ENCODE measurements at places on chromosomes 3 and 15.

DNA sequence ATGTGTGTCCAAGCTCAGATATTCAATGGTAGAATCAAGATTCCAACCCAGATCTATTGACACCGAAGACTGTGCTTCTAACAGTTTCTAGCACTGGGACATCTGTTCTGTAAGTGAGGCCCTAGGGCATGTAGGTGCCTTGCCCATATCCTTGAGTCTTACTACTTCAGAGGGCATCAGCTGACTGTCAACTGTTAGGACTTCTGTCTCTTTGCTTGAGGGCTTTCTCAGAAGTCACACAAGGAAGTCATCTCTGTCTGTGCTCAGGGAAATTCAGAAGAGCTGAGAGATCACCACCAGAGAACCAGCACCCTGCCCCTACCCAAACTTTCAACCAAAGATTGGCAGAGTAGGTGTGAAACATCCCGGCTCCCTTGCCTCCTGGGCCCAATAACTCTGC is 403.6 kb upstream of the PROK2 start:
- no peak for DNase-seq

- no peak for DNase-seq
Observed at GRCh38 chr3:9891072-9891622, 737 bp downstream of the JAGN1 start.

DNA sequence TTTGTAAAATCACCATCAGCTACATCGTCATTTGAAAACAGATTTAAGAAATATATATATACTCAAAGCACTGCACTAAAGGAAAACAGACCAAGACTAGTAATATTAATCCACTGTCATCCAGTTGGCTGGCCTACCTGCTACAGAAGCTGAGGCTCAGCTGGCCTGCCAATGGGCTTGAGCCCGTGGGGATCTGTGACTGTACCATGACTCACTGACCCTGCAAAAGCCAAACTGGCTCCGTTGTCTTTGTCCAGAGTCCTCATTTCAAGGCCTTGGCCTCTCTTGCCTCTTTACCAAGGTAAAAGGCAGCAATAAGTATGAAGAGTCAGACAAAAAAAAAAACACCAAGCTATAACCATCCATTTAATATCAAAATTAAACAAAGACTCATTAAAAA is 463.5 kb upstream of the RASGRP1 start:
- DNase-seq: no peak

- no peak for DNase-seq
Observed at GRCh38 chr3:158226429-158226828, 116.5 kb downstream of the RSRC1 start.

- no peak for DNase-seq
Observed at GRCh38 chr15:80536716-80537115, 132.5 kb downstream of the ARNT2 start.

DNA sequence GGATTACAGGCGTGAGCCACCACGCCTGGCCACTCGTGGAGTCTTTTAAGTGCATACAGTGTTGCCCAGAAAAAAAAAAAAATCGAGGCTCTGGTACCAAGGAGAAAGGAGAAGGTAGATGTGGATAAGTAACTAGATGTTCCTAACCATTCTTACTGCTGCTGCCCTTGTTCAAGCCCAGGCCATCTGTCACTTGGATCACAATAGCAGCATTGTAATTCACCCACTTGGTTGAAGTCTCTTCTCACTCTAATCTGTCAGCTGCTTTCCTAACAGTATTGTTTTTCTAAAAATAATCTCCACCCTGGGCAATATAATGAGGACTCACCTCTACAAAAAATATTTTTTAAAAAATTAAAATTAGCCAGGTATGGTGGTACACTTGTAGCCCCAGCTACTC is 58.0 kb upstream of the CRTC3 start:
- DNase-seq: no peak

DNA sequence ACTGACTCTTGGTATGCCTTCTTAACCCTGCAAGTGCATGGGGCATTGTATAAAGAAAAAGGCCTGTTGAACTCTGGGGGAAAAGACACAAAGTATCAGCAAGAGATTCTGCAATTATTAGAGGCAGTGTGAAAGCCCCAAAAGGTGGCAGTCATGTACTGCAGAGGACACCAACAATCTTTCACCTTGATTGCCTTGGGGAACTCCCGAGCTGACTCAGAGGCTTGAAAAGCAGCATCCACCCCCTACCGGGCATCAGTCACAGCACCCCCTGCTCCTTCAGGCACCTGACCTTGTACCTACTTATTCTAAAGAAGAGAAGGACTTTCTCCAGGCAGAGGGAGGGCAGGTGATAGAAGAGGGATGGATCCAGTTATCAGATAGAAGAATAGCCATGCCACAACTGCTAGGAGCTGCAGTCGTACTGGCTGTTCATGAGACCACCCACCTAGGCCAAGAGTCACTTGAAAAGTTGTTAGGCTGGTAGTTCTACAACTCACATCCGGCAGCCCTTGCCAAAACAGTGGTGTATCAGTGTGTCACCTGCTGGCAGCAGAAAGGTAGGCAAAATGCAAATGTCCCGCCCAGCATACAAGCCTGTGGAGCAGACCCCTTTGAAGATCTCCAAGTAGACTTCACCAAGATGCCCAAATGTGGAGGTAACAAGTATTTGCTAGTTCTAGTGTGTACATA is 241.6 kb upstream of the CNTN6 start:
- DNase-seq: no peak

DNA sequence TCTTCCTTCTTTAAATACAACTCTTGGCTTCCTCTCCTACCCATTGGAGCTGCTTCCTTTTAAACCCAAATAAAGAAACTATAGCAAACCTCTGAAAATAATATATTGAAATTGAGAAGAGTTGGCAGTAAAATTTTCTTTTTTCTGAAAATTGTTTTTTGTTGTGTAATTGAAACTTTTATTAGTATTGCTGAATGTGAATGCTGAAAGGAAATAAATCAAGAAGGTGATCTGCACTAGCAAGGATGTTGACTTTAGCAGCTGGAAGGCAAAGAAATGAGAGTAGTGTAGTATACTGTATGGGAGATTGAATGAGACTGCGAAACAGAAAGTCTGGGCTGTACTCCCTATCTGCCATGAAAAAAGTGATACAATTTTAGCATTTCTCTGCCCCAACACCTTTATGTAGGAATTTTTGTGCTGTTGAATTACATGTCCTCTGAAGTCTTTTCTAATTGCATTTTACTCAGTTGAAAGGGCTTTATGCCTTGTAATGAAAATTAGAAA is 166.3 kb downstream of the DOCK3 start:
- DNase-seq: no peak

DNA sequence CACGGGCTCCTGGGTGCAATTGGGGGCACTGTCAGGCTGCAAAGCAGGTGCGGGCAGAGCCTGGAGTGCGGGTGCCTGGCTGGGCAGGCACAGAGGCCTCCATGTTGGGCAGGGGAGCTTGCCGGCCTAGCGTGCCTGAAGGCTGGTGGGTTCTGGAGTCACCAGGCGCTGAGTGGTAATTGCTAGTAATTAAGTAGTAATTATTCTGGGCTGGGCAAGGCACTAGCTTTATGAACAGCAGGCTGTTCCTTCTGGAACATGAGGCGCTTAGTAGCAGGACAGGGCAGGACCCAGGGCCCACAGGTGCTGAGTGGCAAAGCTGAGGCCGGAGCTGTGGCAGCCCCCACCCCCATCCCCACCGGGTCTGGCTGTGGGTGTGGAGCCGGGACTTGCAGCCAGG is 25.3 kb downstream of the PLXNA1 start:
- no peak for DNase-seq

- no peak for DNase-seq
Observed at GRCh38 chr15:58535894-58536293, 104.1 kb downstream of the LIPC start.

- DNase-seq: no peak
Observed at GRCh38 chr15:48467801-48468200, 136.6 kb downstream of the DUT start.

DNA sequence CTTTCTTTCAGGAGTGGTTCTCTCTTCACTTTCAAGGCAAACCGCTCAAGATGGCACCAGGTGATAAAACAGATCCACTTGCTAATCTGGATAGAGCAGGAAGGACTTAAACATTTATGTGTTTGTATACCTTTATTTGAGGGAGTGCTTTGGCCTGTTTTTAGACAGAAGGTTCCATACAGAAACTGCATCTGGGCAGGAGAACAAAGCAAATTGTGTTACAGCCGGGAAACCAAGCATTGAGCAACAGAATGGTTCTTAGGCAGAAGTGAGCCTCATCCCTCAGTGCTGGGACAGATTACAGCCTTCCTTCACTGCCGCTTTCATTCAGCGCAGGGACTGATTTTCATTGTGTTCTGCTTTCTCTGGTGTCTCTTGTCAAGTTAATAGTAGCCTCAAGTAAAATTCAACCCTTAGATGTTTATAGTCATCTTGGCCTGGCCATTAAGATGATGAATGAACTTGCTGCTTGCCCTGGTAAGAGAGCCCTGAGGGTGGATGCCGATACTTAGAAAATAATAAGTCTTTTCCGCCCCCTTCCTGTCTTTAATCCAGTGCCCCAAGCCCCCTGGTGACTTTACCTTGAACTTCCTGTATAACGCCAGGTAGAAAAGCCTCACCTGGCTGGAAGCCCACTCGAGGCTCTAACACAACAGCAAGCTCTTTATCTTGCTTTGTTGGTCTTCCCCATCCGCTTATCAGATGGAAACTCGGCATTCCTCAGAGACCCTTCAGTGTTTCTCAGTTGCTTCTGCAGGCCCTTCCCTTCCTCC is 168.0 kb upstream of the CTDSPL start:
- DNase-seq: no peak

DNA sequence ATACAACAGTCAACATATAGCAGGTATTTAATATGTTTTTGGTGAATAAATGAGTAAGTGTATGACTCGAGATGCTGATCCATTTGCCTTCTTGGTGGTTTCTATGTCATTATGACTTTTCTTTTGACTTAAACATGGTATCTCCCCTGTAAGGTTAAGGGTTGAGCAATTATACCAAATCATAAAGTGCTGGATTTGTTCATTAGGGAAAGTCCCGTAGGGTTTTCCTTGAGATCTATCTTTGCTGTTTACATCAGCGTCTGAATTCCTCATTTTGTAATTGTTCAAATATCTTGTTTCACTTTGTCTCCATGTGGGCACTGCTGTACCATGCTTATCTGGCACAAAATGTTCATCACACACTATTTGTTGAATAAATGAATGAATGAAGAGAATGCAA is 562.6 kb downstream of the EDEM1 start:
- DNase-seq: no peak

- no peak for DNase-seq
Observed at GRCh38 chr3:181278468-181279238, 289.1 kb upstream of the DNAJC19 start.

GRCh38 chr15:41655716-41656115 is 4.5 kb upstream of the MGA start:
- DNase-seq: no peak

DNA sequence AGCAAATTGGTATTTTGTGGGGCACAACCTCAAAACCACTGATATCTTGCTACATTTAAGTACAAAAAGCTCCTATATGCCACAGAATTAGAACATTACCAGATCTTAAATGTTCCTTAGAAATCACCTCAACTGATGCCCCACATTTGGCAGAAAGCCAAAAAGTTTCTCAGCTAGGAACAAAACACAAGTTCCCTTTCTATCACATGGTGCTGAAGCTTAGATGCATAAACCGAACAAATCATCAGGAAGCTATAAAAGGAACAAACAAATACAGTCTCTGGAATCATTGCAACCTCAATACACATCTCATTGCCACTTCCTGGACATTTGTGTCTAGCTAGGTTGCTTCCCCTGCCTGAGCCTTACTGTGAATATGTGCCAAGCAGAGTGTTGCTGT is 492.6 kb downstream of the LPP start:
- peak; percentile 96 for DNase-seq

- peak; percentile 13 for DNase-seq
Observed at GRCh38 chr15:80228959-80229610, 22.9 kb downstream of the CTXND1 start.

DNA sequence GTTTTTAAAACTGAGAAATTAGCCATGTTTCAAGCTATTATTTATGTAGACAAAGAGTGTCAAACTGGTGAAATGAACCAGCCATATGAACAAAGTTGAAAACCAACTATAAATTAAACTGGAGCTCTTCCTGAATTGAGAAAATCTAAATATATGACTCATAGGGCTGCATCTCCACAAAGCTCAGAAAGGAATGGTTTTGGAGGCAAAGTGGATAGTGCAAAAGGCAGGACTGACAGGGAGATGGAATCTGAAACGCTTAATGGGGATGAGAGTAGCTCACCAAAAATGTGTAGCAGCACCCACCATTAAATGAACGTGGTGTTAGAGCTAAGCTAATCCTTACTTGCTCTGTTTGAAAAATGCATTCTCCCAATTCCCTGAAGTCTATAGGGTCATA is 1066.0 kb downstream of the AGBL1 start:
- no peak for DNase-seq

DNA sequence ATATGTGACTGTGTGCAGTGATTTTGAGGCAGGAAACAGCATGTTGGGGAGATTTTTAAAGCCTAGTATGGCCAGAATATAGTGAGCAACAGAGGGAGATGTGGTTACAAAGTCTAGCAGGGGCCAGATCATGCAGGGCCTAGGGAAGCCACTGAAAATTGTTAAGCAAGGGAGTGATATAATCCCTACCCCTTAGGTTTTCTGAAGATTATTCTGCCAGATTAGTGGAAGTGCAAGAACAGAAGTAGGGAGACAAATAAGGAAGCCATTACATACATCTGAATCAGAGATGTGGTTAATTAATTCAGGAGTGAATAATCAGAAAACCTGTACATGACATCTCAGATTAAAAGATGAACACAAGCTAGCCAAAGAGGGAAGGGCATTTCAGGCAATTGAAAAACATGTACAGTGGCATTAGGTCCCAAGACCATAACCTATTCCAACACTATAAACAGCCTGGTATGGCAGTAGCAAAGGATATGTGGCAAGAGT is 54.8 kb downstream of the MSL2 start:
- no peak for DNase-seq

- no peak for DNase-seq
Observed at GRCh38 chr3:111906656-111907055, 47.6 kb downstream of the PHLDB2 start.

DNA sequence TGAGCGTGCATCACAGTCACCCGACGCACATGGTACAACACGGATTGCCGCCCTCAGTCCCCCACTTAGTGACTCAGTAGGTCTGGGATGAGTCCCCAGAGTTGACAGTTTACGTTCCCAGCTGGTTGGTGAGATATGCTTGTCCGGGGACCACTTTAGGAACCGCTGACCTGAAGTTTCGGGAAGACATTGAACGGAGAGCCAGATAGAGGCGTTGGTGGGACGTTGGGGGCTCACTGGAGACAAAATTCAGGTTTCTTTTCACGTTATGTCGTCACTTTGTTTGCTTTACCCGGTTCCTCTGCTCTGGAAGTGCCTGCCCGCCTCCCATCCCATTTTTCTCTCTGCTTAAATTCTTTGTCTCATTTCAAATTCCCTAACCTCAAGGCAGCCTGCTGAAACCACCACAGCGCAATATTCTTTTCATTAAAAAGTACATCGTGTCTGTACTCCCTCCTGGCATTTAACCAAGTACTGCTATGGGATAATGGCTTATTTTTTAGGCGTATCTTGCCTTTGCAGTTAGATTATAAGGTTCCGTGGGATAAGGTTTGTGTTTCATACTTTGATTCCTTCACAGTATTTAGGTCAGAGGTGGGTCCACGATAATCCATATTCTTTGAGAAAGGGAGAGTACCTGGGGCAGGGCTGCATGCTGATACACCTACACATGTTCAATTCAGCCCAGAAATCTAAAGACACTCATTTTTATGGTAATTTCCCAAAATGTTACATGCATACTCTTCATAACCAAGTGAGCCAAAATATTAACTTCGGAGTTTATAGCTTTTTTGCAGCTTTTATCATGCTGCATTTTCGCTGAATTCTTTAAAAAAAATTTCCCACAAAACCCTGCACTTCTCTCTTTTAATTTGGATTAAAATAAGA is 921 bp downstream of the LMLN start:
- DNase-seq: peak; percentile 67

GRCh38 chr3:156643729-156644389 is 30.5 kb upstream of the TIPARP start:
- DNase-seq: peak; percentile 92
